ENCODE measurements at places on chromosomes 4 and X.

- DNase-seq, result no peak
Observed at GRCh38 chr4:145552181-145552822, 66.9 kb upstream of the MMAA start.

DNA sequence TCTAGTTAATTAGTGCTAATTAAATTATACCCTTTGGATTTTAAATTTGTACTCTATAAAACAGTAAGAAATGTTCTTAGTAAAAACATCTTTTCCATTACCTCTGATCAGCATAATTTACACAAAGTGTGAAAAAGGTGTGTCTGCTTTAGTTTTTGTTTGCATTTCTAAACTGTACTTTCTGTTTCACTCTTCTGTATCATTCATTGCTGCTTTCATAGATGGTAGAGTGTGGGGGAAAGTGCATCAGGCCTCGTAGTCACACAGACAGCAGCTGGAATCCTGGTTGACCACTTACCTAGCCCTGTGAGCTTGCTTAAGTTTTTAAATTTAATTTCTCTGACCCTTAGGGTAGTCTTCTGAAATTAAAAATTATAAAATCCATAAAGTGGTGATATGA is 275.4 kb upstream of the PITX2 start:
- no peak for DNase-seq

- peak; percentile 38 for DNase-seq
Observed at GRCh38 chrX:21374163-21374993, at the start of gene CNKSR2. CNKSR2 (plus strand) TSS chrX:21374418; CDS start chrX:21374898, 480 bp downstream.

DNA sequence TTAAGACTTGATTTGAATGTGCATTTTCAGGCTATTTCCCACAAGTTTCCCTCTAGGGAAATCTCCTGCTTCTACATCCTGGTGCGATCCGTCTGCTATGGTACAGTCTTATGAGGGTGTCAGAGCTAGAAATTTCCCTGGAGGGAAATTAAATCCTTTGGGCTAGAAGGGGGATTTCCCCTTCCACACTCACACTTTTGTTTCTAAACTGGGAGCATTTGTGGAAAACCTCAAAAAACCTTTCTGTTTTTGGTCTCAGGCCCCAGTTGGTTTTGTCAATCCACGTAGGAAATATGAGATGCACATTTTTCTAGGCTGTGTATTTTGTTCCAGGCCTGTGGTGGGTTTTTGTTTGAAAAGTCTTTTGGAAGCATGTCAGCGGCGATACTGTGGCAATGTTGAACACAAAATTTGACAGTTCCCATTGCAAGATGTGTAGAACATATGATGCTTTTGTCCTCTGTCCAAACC is 17.8 kb downstream of the HMGB3 start:
- DNase-seq, result no peak

- DNase-seq, result no peak
Observed at GRCh38 chrX:5733501-5733900, 495.2 kb downstream of the NLGN4X start.

- no peak for DNase-seq
Observed at GRCh38 chrX:136215559-136215958, 35.6 kb downstream of the MAP7D3 start.

DNA sequence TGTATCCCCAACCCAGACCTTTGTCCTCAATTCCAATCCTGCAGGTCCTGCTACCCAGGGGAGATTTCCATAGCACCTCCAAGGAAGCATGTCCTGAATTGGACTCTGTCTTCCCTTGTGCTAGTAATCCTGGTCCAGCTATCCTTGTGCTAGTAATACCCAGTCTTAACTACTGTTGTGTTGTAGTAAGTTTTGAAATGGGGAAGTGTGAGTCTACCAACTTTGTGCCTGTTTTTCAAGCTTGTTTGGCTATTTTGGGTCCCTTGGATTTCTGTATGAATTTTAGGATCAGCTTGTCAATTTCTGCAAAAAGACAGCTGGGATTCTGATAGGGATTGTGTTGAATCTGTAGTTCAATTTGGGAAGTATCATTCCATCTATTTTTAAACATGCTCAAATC is 51.4 kb downstream of the CD99L2 start:
- no peak for DNase-seq

GRCh38 chr4:180808862-180809261 is 1434.3 kb upstream of the TENM3 start:
- DNase-seq, result no peak

- DNase-seq, result no peak
Observed at GRCh38 chr4:67520141-67520540, 25.2 kb downstream of the CENPC start.

DNA sequence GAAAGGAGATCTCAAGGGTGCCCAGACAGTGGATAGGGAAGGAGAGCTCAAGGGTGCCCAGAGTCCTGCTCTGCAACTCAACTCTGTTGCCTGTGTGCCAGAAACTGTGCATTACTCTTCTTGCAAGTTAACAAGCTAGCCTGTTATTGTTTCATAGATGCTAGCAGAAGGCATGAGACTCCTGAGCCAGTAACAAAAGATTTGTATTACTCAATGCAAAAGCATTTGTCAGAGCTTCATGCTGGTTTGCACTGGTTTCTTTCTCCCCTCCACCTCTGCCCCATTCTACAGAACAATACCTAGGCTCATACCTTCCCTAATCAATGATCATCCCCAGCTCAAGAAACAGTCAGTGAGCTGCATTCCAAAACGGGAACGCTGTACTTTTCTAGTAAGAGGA is 124.5 kb upstream of the NEIL3 start:
- no peak for DNase-seq

- DNase-seq, result no peak
Observed at GRCh38 chr4:7045553-7045952, 2.4 kb downstream of the TADA2B start.

GRCh38 chr4:82217986-82218715 is 155.6 kb downstream of the HNRNPD start:
- no peak for DNase-seq

- no peak for DNase-seq
Observed at GRCh38 chr4:30840571-30840970, 120.4 kb downstream of the PCDH7 start.

DNA sequence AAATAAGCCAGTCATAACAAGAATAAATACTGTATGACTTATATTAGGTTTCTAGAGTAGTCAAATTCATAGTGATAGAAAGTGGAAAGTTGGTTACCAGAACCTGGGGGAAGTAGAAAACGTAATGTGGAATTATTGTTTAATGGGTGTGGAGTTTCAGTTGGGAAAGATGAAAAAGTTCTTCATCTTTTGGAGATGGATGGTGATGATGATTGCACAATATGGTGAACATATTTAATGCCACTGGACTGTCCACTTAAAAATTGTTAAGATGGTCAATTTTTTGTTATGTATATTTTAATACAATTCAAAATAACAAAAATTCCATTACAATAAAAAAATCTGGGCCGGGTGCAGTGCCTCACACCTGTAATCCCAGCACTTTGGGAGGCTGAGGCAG is 289.6 kb downstream of the ZIC3 start:
- no peak for DNase-seq

- DNase-seq, result no peak
Observed at GRCh38 chr4:113350576-113350975, 301.1 kb downstream of the ANK2 start.

DNA sequence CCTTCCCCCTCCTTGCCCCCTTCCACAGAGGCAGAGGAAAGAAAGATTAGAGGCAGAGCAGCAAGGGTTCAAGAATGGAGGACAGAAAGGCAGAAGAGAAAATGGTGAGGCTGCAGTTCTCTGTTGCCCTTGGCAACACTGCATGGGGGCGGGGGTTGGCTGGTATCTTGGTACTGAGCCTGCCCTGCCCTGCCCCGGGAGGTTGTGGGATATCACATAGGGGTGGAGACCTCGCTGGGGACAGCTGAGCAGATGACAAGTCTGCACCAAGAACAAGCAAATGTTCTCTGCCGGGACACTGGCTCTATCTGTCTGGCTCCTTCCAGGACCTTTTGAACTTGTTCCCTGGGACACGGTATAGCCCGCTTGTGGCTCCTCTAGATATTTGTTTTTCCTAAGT is 39.8 kb downstream of the NHS start:
- DNase-seq, result no peak

- DNase-seq, result no peak
Observed at GRCh38 chr4:25163196-25163595, 2.9 kb upstream of the SEPSECS start.

DNA sequence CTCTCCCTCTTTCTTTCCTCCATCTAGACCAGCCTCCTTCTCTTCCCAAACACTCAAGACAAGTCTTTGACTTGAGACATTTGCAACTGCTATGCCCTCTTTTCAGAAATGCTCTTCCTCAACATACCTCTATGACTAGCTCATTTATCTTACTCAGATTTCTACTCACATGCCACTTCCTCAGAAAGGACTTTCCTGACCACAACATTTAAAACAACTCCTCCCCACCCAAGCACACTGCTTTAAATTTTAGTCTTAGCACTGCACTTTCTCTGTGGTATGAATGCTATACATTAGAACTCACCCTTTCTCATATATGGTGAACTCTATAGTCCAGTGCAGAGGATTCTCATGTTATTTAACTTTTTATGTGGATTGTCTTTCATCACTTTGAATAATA is 28.4 kb upstream of the SULT1E1 start:
- DNase-seq, result no peak

DNA sequence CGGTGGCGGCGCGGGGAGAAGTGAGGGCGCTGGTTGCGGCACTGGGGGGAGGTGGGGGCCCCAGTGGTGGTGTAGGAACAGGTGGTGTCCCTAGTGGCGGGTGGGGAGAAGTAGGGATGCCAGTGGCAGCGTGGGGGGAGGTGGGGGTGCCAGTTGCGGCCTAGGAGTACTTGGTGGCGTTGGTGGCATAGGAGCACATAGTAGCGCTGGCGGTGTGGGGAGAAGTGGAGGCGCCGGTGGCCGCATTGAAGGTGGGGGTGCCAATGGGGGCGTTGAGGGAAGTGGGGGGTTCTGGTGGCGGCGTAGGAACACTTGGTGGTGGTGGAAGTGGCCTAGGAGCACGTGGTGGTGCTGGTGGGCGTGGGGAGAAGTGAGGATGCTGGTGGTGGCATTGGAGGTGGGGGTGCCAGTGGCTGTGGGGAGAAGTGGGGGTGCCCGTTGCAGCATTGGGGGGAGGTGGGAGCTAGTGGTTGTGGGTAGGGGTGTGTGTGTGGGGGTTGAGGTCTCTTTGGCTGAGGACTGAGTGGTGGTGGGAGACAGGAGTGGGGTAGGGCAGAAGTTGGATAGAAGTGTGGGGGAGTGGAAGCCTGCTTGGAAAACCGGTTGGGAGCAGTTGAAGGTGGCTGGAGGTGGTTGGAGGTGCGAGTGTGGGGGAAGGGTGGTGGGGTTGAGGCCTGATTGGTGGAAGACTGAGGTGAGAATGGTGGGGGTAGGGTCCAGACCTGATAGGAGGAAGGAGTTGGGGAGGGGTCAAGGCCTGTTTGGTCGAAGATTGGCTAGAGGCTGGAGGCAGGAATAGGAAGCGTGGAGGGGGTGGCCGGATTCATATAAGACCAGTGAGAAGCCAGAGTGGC is 1.1 kb downstream of the GCNA start:
- DNase-seq, result no peak

- DNase-seq, result no peak
Observed at GRCh38 chr4:113450295-113451080, 311.1 kb downstream of the CAMK2D start.

- no peak for DNase-seq
Observed at GRCh38 chr4:57233386-57233785, 123.2 kb upstream of the IGFBP7 start.

Data from amygdala (tissue), 56 donors.